ENCODE measurements at places on chromosomes 5 and 9. TPM values are rescaled to one million over a fixed set of nuclear protein-coding genes. Genes with fewer than 3 reads are reported as not detected.
A peak's percentile ranks its signal among the peaks of the same experiment; 100 is the strongest.

DNA sequence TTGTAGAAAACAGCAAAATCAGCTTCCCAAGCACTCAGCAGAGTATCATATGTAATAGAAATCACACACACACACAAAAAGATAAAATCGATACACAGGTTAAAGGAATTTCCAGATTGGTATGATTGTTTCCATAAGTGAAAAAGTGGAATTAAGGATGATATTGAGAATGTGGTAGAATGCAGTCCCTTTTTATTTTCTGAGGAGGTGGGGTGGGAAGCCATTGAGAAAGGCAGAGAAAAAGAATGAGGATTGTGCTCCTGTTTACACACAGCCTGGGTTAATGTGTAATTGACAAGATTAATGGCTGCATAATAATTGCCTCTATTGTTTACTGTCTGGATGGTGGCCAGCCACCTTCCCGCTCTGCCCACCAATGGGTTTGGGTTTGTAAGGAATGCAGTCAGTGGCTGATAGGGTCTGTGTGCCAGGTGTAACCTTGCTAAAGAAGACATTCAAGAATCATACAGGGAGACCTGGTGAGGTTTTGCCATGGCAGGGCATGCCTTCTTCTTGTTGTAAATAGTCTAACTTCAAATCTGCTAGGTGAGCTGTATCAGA is 177.2 kb upstream of the MAP3K1 start:
- peaks cover 25% of the 10 kb centered on the region for H3K4me1 ChIP-seq
- H3K27ac ChIP-seq: no peak overlapping the region
- DNase-seq: no peak
- peaks cover 2% of the 10 kb centered on the region for H3K27me3 ChIP-seq
- H3K36me3 ChIP-seq: no peaks in the 10 kb centered on the region

DNA sequence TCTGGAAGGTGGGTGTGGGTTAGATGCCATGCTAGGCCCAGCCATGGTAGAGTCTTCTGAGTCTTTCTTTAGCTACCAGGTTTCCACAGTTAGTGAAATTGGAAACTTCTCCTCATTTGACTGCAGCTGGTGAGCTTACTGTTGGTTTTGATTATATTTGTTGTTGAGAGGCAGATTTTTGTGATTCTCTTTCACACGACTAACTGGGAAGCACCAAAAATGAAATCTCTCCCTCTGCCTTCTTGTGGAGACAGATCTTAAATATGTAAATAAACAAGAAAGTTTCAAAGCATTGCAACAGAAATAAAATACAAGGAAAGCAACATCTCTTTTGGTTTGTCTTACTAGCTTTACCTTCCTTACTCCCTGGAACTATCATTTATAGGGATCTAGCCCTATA is 122.2 kb downstream of the CEMIP2 start:
- no peak for DNase-seq
- H3K36me3 ChIP-seq: no peaks in the 10 kb centered on the region
- H3K4me1 ChIP-seq: peaks cover 27% of the 10 kb centered on the region
- no peak overlapping the region for H3K4me3 ChIP-seq

GRCh38 chr9:108397286-108397685 is 458.5 kb downstream of the ACTL7B start:
- H3K4me3 ChIP-seq: no peak overlapping the region
- no peak overlapping the region for H3K27ac ChIP-seq
- H3K4me1 ChIP-seq: no peaks in the 10 kb centered on the region
- no peaks in the 10 kb centered on the region for H3K36me3 ChIP-seq

DNA sequence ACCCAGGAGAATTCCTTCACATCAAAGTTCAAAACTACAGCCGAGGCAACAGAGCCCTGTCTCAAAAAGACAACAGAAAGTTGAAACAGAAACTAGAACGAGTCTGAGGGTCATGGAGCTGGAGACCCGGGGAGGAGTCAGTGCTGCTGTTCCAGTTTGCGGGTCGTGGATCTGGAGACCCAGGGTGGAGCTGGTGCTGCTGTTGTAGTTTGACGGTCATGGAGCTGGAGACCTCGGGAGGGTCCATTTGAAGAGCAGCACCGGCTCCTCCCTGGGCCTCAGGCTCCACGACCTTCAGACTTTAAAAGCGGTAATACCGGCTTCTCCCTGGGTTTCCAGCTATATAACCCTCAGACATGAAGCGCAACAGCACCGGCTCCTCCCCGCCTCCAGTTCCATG is 13.0 kb upstream of the LCN15 start:
- H3K4me1 ChIP-seq: no peaks in the 10 kb centered on the region
- peaks cover 35% of the 10 kb centered on the region for H3K27me3 ChIP-seq

DNA sequence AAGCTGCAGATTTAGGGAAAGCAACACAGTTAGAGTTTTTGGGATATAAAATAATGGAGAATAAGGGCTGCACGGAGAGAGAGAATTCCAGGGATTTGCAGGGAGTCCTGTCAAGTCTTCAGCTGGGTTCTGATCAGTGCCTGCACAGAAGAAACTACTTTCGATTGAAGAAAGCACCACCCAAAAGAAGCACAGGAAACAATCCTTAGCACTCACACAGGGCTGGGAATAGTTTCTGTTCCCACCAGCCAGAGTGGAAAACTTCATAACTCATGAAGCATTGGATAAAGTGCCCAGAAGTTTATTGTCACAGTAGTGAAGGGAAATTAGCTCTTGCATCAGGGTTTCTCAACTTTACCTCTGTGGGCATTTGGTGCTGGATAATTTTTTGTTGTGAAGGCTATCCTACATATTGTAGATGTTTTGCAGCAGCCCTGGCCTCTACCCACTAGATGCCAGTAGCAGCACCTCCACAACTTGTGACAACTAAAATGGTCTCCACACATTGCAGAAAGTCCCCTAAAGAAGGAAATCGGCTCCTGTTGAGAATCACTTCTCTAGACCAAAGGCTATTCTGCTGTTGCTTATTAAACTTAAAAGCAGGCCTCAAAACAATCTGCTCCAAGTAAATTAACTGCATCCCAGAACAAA is 71.0 kb upstream of the FAM120A start:
- peaks cover 32% of the 10 kb centered on the region for H3K27me3 ChIP-seq
- no peaks in the 10 kb centered on the region for H3K4me1 ChIP-seq
- H3K36me3 ChIP-seq: no peaks in the 10 kb centered on the region

DNA sequence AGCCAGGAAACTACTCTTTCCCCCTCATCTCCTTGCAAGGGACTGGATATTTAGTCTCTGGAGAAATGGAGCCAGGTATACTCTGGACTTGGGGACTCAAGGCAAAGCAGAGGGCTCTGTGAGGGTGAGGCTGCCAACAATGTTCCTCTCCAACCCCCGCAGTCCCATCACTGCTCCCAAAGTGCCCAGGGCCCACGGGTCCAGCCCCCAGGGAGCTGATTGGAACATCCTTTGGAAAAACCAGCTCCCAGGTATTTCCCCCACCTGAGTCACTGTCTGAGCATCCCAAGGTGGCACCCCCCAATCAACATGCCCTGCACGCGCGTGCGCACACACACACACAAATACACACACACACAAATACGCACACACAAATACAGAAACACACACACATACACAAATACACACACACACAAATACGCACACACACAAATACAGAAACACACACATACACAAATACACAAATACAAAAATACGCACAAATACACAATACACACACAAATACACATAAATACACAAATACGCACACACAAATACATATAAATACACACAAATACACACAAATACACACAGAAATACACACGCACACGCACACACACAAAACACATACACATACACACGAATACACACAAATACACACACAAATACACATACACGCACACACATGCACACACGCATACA is 137.4 kb downstream of the DAB2IP start:
- H3K27me3 ChIP-seq: no peaks in the 10 kb centered on the region
- DNase-seq: no peak

- no peaks in the 10 kb centered on the region for H3K27me3 ChIP-seq
- H3K4me1 ChIP-seq: no peaks in the 10 kb centered on the region
- no peak for DNase-seq
- no peak overlapping the region for H3K4me3 ChIP-seq
Measured at GRCh38 chr5:116970318-116970717, 395.7 kb upstream of the SEMA6A start.

DNA sequence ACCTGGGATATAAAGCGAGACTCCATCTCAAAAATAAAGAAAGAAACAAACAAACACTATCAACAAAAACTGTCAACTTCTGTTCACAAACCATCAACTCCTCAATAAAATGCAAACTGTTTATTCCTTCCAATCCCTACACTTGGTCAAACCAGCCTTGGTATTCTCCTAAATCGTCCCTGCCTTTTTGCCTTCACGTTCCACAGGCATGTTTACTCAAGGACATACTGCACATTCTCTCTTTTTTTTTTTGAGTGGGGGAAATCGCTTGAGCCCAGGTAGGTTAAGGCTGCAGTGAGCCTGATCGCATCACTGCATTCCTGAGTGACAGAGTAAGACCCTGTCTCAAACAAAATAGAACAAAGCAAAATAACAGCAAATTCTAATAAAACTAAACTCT is 13.0 kb downstream of the UBAP2 start:
- H3K4me1 ChIP-seq: peaks cover 5% of the 10 kb centered on the region
- no peaks in the 10 kb centered on the region for H3K27me3 ChIP-seq
- no peak overlapping the region for H3K27ac ChIP-seq
- no peak for DNase-seq

DNA sequence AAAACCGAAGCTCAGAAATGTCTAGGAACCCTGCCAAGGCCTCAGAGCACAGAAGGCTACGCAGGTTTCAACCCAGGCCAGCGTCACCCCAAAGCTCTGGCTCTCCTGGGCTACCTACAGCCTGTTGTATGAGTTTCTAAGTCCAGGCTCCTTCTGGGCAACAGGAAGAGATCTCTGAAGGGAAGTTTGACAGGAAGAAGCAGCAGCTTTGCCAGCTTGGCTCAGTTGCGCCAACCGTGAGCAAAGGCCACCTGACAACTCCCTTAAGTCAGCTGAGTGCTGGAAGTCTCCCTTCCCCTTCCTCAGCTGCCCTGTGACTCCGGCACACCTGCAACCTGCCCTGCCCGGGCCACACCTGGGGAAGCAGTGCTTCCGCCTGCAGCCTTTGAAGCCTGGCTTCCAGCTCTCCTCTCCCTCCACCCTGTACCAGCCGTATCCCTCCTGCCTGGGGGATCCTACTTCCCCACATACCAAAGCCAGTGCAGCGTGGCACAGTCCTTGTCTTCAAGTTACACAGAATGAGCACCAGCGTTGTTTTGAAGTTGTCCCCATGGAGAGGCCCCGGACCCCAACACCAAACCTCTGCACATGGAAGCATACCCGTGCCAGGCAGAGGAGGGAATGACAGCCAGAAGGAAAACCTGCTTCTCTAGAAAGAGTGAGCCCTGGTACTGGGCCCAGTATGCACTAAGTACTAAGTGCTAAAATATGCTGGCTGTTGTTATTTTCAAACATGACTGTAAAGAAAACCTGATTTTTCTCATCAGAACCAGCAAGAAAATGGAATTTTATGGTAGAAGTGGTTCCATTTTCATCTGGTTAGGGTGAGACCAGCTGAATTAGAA is 36.5 kb downstream of the SHB start:
- H3K36me3 ChIP-seq: no peaks in the 10 kb centered on the region
- H3K27ac ChIP-seq: no peak overlapping the region
- no peak for DNase-seq

DNA sequence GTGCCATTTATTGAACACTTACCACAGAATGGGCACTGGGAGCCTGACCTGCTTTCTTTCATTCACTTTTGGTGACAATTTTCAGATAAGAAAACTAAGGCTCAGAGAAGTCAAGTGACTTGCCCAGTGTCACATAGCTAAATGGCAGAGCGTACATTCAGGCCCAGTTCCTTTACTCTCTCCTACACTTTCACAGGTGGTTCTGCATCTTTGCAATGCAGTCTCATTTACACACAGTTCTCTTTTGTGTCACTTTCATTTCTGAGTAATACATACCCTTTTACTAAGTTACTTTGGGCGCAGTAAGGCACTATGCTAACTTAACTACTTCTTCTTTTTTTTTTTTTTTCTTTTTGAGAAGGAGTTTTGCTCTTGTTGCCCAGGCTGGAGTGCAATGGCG is 8.3 kb downstream of the NFIL3 start:
- H3K4me1 ChIP-seq: peaks cover 90% of the 10 kb centered on the region
- DNase-seq: peak; percentile 15
- H3K27me3 ChIP-seq: no peaks in the 10 kb centered on the region
- no peak overlapping the region for H3K4me3 ChIP-seq
- peaks cover 32% of the 10 kb centered on the region for H3K36me3 ChIP-seq

DNA sequence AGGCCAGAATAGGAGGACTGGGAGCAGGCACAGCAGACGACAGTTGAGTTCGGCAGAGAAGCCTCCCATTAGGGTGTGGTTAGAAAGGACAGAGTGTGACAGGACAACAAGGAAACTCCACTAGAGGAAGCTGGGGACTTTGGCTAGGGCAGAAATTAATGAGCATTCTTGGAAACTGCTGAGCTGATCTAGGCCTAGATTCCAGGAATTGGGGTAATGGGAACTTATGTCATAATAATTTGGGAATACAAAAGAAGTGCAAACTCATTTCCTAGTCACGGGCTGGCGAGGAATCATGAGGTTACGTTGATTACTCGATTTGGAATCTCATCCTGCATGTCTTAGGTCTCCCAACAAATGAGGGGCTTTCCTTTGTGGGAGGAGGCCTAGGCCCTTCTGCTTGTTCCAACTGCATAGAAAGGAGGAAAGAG is 144.6 kb upstream of the RPS23 start:
- H3K27me3 ChIP-seq: peaks cover 2% of the 10 kb centered on the region
- DNase-seq: no peak
- H3K36me3 ChIP-seq: no peaks in the 10 kb centered on the region
- H3K4me3 ChIP-seq: no peak overlapping the region
- no peak overlapping the region for H3K27ac ChIP-seq

DNA sequence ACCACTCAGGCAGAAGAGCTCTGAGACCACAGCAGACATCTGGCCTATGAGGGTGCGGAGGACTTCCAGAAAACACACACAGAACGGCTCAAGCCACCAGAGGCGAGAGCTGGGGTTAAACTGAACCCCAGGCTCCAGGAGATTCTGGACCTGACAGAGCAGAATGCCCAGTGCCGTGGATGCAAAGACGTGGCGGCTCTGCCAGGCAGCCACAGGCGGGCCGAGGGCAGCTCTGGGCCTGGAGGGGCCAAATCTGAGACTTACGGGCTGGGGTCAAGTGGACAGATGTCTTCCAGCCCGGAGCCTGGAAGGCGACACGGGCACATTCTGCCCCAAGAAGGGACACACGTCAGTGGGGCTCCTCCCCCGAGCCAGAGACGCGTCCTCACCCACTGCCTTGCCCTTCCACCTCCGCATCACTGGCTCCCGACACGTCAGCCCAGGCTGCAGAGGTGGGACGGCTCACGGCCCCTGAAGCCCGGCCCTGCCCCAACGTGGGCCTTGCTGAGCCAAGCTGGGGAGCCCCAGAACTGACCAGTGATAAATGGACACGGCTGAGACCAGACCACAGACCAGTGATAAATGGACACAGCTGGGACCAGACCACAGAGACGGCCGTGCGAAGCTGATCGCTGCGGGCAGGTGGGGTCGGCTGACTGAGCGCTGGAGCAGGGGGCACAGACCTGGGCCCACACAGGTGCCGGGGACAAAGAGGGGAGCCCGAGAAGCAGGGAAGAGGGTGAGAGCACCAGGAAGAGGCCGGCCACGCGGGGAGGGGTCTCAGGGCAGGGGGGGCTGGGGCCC is 40.9 kb upstream of the NSMF start:
- H3K36me3 ChIP-seq: no peaks in the 10 kb centered on the region
- H3K4me3 ChIP-seq: no peak overlapping the region
- DNase-seq: no peak
- no peak overlapping the region for H3K27ac ChIP-seq
- peaks cover 2% of the 10 kb centered on the region for H3K4me1 ChIP-seq

Gene FGD3
- total RNA-seq: 156 TPM

Gene TMC1
- total RNA-seq: not detected

Gene FOXD4L5
- 0.21 TPM for total RNA-seq

Gene MAMDC4
- 12.4 TPM for total RNA-seq

Gene CCDC180
- total RNA-seq: 4.6 TPM

Gene GZMA
- total RNA-seq: 168 TPM

Gene BARHL1
- total RNA-seq: not detected

Gene MLLT3
- total RNA-seq: 74.7 TPM

Gene TMEM252
- total RNA-seq: not detected

Measured in activated CD4-positive, alpha-beta T cell treated with anti-CD3 and anti-CD28 coated beads, Interleukin-2, amount 10 ng/mL, durations not matched to agents 7 days and 5 days (primary cell).